ENCODE measurements at places on chromosomes 12 and 14.

DNA sequence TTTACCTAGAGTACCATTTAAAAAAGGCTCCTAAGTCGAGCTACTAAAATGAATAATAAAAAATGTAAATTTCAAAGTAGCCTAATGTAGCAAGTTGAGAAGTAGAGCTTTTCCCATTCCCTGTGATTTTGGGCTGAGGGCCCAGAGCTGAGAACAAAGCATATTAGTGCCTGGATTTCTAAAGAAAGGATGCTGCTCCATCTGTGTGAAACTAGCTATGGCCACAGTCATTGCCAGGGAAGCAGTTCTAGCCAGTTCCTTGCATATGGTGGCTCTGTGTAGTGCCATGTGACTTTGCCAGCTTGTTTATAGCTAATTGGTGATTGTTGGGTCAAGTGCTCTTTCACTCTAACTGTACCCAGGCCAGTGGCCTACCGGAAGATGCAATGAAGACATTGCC, 20.4 kb upstream of the FBXO33 start:
- DNase-seq = no peak

DNA sequence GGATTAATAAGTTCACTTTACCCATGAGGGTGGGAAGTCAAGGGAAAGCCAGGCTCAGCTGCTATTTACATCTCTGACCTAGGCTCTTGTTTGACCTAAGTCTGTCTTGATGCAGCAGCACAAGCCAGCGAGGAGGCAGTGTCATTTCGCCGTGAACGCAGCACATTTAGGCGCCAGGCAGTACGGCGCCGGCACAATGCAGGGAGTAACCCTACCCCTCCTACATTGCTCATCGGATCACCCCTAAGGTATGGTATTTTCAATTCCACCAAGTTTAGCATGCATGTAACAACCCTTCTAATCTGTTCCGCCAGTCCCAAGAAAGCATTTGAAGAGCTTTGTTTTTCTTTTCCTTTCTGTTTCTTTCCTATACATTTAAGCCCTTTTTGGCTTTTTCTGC, 81.2 kb downstream of the PCNX1 start:
- DNase-seq = no peak

DNA sequence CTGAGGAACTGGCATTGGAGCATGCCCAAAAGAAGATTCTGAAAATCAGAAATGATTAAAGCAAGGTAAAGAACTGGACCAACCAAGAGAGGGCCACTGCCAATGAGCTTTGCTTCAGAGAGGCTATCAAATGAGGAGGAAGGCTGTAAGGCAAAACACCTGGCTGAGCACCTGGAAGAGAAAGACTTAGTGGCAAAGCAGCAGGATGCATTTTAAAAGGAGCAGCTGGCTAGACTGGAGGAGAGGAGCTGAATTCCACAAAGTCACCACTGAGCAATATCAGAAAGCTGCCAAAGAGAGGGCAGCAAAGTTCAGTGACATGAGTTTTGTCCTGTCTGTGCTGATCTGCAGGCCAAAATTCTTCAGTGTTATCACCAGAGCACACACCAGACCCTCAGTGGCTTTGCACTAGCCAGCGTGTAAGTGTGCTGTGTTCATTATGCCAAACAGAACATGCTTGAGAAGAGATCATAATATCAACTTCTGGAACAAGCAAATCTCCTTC, 338.7 kb downstream of the TRHDE start:
- no peak for DNase-seq

DNA sequence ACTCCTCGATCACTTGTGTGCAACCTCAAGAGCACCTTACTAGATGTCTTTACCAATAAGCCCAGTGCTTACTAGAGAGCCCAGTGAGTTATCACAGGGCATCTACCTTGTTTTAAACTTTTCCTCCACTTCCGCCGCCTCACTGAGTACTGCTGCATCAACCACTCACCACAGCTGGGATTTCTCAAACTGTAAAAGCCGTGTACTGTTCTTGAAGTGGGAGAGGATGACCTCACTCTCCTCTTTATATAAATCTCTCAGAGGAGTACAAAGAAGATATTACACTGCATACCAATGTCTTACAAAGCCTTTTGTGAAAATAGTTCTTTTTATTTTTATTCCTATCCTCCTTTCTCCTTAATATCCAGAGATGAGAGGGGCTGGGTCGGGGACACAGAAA, 94.1 kb downstream of the PLCZ1 start:
- no peak for DNase-seq

GRCh38 chr12:126668961-126669360, 1598.0 kb upstream of the TMEM132C start:
- DNase-seq = no peak

- no peak for DNase-seq
Observed at GRCh38 chr12:58926586-58926985, 6.3 kb upstream of the LRIG3 start.

DNA sequence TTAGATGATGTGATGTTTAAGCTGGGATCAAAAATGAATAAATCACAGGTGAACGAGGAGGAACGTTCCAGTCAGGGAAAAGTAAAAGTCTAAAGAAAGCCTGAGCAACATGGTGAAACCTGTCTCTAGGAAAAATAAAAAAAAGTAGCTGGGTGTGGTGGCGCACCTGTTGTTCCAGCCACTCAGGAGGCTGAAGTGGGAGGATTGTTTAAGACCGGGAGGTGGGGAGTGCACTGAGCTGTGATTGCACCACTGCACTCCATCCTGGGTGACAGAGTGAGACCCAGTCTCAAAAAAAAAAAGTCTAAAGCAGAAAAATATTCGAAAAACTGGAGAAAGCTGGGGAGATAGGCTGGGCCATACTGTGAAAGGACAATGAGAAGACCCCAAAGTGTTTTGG, 39.2 kb upstream of the SOCS2 start:
- no peak for DNase-seq

GRCh38 chr12:121036810-121037326, 2.2 kb downstream of the OASL start:
- no peak for DNase-seq

GRCh38 chr12:44519931-44520330, 356.2 kb downstream of the NELL2 start:
- DNase-seq = no peak

- DNase-seq = no peak
Observed at GRCh38 chr12:117360222-117360550, 1.2 kb downstream of the NOS1 start.

- DNase-seq = no peak
Observed at GRCh38 chr14:68638141-68638999, 154.5 kb downstream of the ZFP36L1 start.

DNA sequence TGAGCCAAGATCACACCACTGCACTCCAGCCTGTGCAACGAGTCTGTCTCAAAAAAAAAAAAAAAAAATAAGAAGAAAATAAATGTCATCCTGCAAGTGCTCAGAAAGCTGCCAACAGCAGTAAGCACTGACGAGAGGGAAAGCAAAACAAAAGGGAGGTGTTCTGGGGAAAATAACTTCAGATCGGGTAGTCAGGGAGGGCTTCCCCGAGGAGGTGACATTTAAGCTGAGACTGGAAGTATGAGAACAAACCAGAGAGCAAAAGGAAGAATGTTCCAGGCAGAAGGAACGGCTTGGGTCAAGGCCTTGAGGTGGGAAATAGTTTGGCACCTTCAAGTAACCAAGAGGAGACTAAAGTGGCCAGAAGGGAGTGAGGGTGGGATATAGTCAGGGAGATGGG, 4.7 kb upstream of the FAM222A start:
- no peak for DNase-seq

- DNase-seq = no peak
Observed at GRCh38 chr14:45156067-45156466, 20.3 kb downstream of the FANCM start.

DNA sequence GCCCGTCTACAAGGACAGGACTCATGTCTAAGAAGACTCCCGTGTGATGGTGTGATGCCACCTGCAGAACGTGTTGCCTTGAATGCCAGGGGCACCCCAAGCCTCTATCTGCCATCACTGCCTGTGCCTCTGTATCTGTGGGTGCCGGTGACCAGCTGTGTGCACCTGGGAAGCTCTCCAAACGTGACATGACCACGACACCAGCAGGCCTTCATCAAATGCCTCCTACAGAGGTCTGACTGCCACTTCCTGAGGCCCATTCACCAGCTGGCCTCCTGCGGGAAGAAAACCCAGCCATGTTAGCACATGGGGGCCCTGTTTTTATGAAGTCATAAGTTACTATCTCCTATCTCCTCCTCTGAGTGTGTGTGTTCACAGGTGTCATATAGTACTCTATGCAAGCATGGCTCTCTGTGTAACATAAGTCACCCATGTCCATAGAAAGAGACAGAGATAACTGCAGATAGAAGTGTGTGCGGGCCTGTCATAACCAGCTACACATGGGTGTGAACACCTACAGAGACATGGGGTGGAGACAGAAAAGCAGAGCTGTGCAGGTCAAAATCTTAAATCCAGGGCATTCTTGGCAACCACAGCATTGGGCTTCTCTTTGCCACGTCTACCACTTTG, 18.3 kb upstream of the SERPINA4 start:
- no peak for DNase-seq
